Hematopoietic multipotent progenitor cell treated with erythropoietin and hydrocortisone succinate and interleukin-3 and kit ligand, for 15 days (in vitro differentiated cells): ENCODE measurements at places on chromosomes 5 and 9.

GRCh38 chr5:143980506-143980905 is 168.5 kb downstream of the HMHB1 start:
- DNase-seq, result no peak

DNA sequence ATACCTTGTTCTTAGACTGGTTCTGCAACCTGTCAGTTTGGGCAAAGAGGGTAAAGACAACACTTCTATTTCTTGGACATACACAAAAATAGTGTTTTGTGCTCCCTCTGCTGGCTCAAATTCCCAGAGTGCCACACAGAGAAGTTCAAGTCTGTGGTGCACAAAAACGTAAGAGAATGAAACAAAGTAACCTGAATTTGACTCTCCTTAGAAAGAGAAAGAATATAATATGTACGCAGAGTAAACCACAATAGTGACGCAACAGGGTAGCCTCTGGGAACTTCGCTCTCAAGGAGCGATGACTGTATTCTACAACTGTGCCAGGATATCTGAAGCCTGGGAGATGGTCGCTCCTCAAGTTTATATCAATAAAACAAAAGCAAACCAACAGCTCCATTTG is 18.5 kb downstream of the DDX31 start:
- DNase-seq, result no peak

DNA sequence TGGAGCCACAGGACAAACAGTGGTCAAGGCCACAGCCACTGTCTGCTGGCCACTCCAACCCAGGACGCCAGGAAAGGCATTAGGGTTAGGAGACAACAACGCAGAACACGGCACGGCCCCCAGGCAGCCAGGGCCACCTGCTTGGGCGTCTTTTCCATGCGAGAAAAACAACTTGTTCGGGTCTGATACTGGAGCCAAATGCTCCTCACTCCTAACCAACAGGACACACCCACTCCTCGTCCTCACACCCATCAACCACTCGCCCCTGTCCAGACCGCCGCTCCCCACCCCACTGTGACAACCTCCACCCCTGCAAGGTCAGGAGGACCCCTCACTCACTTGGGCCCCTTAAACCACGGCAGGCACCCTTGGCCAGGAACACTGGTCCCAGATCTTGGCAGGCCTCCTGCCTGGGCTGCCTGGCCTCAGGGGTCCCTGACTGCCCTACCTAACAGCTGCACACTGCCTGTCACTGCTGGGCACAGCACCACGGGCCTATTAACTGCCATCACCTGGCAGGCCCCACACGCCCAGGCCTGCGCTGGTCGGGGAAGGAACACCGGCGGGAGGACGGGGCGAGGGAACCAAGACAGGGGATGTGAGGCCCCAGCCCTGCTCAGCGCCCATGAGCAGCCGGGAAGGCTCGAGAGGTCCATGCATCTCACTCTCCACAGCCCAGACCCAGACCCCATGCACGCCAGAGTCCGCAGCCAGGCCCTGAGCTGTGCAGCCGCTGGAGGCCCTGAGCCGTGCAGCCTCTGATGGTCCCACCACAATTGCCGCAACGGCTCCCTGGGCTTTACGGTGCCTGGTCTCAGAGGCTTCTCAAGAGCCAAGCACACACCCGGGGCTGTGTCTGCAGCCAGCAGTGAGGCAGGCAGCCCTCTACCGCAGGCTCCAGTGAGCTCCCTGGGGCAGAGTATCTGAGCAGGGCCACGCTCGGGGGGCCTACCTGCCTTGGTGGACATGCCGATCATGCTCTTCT is 13.8 kb downstream of the CLPTM1L start:
- no peak for DNase-seq

DNA sequence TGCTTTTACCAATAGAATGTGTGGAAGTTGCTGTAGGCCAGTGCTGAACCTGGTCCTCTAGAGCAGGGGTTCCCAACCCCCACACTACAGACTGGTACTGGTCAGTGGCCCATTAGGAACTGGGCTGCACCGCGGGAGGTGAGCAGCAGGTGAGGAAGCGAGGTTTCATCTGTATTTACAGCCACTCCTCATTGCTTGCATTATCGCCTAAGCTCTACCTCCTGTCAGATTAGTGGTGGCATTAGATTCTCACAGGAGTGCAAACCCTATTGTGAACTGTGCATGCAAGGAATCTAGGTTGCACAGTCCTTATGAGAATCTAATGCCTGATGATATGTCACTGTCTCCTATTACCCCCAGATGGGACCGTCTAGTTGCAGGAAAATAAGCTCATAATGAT is 6.1 kb upstream of the CCDC152 start:
- DNase-seq, result no peak

GRCh38 chr5:78573318-78573717 is 75.3 kb downstream of the LHFPL2 start:
- DNase-seq, result no peak

GRCh38 chr9:83472221-83472665 is 66.0 kb downstream of the FRMD3 start:
- no peak for DNase-seq

DNA sequence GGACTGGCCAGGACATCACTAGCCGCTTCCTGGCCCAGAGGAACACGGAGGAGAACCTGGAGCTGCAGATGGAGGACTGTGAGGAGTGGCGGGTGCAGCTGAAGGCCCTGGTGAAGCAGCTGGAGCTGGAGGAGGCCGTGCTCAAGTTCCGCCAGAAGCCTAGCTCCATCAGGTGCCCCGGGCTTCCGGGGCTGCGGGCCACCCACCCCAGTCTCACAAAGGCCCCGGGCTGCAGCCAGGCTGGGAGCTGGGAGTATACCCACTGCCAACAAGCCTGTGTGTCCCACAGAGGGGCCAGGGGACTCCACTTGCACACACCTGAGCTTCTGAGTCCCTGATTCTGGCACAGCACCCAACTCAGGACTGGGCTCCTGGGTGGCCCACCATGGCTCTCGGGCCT is 1.7 kb upstream of the RABL6 start:
- no peak for DNase-seq

DNA sequence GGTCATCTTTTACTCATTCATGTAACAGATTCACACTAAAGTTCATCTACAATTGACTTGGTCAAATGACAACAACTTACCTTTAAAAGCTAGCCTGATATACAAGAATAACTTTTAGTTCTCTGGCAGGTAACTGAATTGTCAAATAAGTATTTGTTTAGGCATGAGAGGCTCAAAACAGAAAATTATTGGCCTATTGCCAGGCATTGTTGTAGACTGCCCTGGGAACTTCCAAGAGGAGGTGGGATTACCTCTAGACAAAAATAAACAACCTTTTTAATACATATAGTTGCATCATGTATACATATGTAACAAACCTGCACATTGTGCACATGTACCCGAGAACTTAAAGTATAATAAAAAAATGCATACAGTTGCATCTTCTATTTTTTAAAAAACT is 18.2 kb upstream of the SLCO4C1 start:
- no peak for DNase-seq

GRCh38 chr5:64707191-64707590 is 16.9 kb downstream of the SHISAL2B start:
- DNase-seq, result no peak

DNA sequence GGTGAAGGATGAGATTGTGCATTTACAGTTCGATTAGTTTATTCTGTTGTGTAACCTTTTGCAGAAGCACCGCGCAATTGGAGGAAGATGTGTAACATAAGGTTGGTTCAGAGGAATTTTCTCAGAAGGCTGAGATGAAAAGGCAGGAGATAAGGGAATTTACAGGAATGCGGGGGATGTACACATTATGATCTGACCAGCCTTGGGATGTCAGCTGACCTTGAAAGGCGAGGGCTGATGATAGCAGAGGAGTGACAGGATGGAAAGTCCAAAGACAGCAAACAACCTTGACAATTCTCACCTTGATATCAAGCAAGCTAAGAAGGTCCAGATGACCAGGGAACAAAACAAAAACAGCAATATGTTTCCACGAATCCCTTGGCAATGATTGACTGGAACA is 88.8 kb downstream of the OTULIN start:
- DNase-seq, result no peak

DNA sequence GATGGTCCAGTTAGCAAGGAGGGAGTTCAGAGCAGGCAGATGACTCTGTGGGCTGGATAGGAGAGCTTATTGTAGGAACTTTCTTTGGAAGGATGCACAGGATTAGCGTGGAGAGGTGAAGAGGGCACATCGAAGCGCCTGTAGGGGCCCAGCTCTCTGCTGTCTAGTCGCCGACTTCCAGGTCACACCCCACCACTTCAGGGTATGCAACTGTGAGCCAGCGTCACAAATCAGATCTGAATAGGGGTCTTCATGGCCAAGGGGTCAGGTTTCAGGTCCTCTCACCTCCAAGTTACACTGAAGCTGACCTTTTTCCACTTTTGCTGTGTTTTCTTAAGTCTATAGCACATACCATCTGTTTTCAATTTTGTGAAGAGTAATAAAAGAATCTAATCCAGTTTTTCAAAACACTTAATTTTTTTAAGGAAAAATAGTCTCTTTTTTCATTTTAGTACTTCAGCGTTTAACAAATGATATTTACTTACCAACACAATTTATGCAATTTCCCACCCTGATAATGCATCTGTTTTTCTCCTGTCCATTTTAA is 364.2 kb upstream of the CLINT1 start:
- no peak for DNase-seq

- DNase-seq, result no peak
These were observed 28.7 kb upstream of the PALM2AKAP2 start for GRCh38 chr9:109751253-109751652.

GRCh38 chr5:179180061-179180610 is 120.0 kb downstream of the ZNF354C start:
- no peak for DNase-seq

- DNase-seq, result no peak
These were observed 100.1 kb upstream of the DHFR start for GRCh38 chr5:80754900-80755299.

DNA sequence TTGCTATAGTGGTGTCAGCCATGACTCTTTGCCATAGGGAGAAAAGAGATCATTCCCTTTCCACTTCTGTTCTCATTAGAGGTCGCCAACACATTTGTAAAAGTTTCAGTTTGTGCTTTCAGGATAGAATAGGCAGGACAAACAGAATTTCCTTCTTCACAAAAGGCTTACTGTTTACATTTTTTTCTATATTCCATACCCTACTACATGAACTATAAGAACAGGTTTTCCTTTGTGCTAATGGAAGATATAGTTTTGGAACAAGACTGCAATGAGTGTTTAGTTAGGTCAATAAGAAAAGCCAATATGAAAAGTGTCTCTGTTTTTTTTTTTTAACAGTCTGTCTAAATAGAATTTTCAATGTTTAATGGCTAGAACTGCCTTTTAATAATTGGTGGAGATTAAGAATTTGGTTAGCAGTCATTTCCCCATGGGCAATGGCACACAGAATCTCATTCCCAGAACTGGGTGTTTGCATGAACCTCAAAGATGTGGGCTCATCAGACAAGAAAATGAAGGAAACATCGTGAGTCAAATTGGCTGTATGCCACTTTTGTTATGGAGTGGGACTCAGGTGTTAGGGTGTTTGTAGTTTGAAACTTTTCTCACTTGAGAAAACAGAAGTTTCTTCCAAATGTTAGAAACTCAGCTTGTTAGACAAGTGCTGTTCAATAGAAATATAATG is 75.2 kb upstream of the PRLR start:
- no peak for DNase-seq

DNA sequence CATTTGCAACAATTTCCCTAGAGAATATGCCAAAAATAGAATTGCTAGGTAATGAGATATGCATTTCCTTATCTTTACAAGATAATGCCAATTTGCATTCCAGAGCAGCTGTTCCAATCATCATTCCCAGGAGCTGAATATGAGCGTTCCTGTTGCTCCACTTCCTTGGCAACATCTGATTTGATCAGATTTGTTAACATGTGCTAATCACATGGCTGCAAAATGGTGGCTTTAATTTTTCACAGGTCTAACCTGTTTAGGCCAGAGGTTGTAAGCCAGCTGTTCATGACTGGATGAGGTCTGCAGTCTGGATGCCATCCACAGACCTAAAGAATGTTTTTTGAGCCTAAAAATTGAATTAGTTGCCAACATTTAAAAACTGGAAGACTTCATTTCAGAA is 220.7 kb upstream of the IL12B start:
- DNase-seq, result no peak

DNA sequence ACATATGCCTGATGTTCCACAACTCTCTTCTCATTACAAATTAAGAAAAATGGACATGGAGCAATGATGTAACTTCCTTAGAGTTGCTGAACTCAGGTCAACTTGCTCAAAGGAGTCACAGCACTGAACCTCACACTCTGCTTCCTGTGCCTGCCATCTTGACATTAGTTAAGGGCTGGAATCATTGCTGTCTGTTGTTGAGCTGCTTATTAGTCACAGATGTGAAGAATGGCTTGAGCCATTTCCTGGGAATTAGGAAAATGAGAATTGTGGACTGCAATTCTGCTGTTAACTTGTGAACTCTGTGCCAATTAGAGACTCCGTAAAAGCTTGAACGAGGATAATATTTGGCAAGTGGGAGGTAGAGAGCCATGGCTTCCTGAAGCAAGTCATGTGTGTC is 212.0 kb downstream of the ADAMTS12 start:
- DNase-seq, result no peak
